ENCODE measurements at places on chromosomes 4 and X.

GRCh38 chr4:165379678-165380064, 863 bp downstream of the CPE start:
- peak; percentile 62 for DNase-seq

DNA sequence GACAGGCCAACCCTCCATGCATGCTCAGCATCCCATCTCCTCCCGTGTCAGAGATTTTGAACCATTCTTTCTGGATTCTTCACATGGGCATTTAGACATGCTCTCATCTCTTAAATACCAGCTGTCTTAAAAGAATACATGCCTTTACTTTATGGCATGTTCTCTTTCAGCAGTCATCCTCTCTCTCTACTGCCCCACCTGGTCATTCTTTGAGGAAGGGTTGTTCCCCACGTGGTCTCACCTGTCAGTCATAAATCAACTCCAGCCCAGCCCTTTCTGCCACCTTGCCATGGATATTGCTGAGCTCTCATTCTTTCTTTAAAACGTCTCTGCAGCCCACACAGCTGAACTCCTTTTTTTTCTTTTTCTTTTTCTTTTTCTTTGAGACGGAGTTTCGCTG, 111.3 kb downstream of the ARHGAP10 start:
- no peak for DNase-seq

- no peak for DNase-seq
Measured at GRCh38 chrX:150310417-150310816, 52.7 kb upstream of the MAMLD1 start.

GRCh38 chr4:154869301-154869700, 88.2 kb downstream of the RBM46 start:
- DNase-seq = no peak

GRCh38 chr4:33060674-33061542, 2340.7 kb downstream of the PCDH7 start:
- peak; percentile 76 for DNase-seq

DNA sequence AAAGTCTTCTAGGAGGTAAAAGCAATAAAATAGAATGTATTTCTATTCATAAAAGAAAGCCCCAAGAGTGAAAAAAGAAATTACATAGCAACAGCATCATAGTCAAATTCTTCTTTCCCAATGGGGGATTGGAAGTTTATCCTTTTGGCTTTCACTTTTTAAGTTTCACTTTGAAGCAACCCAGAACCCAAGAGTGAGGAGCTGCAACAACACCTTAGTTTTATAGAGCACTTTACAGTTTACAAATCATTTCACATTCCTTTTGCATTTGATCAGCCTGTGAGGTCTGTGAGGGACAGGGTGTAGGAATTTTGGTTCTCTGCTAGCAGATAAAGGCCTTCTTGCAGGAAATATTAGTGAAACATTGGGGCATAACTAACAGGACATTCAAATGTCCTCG, 112.0 kb upstream of the NDP start:
- no peak for DNase-seq

DNA sequence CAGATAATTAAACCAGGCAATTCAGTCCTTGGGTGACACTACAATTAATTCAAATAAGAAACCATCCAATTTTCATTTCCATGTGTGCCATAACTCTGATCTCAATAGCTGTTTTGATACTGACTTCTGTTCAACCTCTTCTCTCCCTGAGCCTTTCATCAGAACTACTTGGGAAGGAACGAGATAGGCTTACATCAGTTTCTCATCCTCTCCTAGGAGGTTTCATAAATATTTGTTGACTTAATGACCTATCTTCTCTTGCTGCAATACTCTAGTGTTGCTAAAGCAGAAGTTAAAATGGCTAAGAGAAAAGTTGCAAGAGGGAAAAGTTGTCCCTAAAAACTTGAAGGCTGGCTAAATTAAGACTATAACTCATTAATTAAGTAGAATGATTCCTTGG, 41.8 kb downstream of the PRKG2 start:
- no peak for DNase-seq

DNA sequence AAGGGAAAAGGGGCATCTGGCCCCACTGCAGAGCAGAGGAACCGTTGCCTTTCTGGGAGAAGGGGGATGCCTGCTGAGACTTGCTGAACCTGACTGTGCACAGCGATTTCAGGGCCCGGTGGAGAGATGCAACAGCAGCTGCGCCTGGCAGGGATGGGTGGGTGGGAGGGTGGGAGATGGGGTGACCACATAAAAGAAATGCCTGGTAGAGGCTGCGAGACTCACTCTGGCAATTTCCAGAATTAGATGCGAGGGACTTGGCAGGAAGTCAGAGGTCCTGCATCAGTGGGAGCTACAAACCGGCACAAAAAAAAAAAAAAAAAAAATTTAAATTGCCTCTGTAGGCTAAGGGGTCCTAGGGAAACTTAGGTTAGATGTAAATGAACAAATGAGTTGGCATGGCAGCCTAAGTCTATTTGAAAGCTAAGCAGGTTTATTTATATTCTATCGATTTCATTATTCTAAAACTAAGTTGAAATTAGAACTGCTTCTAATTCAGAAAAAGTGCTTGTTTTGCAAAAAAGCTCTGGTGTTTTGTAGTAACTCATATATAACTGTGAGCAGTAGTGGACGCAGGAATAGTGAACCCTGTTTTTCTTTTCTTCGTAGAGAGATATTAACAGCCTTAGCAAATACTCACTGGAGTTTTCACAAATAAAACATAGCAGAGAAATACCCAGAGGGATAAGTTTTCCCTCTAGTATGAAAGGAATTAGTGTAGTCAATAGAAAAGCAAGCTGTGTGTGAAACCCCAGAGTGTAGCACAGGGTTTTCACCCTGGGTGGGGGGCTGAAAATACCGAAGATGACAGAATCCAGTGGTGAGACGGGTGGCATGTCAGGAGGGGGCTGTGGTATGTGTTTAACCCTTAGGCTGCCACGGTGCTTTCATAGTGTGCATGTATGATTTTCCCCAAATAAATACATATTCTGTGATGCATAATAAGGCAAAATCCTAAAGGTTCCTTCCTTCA, 130.1 kb downstream of the EGF start:
- peak; percentile 16 for DNase-seq

- no peak for DNase-seq
Measured at GRCh38 chr4:163063891-163064290, 102.8 kb downstream of the NAF1 start.

GRCh38 chr4:113148925-113149324, 99.5 kb downstream of the ANK2 start:
- no peak for DNase-seq

- DNase-seq = no peak
Measured at GRCh38 chrX:120377715-120378114, 15.8 kb downstream of the ATP1B4 start.

GRCh38 chrX:134875671-134876070, 115.1 kb upstream of the SMIM10 start:
- DNase-seq = no peak

DNA sequence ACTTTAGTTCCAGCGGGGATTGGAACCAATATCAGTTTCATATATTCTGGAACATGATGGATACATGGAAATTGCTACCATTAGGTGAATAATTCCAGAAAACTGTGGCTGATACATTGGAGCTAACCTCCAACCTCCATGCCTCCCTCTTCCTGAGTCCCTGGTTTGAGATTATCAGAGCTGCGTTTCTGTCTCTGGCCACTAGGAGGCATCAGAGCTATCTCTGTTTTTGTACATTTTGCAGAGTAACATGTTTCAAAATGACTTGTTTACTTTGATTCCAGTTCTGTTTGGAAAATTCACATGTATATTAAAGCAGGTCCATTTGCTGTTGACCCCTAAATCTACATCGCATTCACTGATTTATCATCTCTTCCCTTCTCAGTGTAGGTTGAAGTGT, 2.4 kb upstream of the RAB40AL start:
- peak; percentile 30 for DNase-seq

- DNase-seq = no peak
Measured at GRCh38 chr4:75058486-75058885, 125.6 kb downstream of the PARM1 start.

DNA sequence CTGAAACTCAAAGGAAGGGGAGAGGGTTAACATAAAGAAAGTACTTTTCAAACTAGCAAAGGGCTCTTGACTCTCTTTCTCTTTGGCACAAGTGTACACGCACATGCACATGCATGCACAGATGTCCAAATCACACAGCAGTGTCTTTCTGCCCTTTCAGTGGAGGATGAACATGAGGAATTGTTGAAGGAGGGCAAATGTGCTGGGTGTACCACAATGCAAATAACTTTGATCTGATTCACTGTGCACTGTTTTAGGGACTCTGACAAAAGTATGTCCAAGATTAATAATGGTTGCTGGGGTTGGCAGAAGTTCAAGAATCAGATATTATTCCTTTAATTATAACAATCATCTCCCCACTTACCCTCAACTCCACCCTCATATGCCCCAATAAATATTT, 93.8 kb downstream of the GPC4 start:
- no peak for DNase-seq

DNA sequence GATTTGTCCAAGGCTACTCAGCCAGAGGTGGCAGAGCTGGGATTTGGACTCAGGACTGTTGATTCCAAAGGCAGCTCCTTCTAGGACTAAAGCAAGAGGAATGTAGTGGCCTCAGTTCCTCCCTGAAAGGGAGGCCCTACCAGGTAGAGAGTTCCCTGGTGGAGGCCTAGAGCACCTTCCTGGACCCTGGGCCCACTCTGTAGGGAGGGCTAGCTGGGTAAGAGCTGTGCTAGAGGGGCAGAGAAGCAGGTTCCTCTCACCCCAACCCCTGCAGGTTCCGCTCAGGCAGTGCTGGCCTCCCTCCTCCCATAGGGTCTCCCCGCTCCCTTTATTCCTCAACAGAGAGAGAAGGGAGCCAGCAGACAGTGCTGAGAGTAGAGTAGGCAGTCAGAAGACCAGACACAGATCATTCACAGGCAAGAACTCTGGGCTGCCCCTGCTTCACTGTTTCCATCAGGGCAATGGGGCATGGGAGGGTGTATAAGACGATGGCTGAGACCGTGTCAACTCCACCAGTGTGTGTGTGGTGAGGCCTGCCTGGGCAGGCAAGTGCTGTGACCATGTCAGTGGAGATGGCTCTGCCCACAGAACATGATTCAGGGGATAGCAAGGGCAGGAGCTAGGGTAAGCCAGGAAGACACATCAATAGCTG, 12.4 kb upstream of the PJA1 start:
- DNase-seq = no peak

DNA sequence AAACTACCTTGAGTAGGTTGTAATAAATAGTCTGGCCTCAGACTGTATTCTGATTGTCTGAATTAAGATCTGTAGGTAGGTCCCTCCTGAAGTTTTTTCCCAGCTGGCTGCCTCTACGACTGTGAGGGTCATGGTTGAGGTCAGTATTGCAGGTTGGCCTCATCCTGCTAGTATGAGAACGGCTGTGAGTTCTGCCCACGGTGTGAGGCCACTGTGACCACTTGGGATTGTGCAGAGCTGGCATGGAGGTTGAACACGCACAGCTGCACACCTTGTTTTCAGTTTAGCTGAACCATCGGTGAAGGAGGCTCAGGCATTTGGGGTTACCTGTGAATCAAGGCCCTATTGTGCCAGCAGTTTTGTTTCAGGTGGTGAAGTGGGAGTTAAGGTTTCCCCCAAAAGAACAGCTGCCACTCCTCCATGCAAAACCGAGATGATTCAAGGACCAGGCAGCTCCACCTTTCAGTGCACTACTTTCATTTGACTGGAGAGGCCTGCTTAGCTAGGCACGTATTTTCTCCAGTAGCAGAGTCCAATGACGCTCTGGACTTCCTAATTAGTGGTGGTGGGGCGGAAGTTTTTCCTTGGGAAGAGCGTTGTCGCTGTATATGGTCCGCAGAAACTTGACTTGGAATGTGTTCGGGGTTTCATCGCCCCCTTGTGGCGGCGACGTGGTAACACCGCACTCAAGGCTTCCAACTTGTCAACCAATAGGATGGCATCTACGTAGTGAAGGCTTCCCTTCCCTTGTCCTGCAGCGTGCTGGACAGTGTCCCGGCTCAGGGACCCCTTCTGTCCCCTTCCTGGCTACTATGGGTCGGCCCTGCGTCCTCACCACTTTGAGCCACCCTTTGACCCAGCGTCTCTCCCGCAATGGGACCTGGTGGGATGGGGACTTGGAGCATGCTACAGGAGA, 13.8 kb downstream of the CMC4 start:
- DNase-seq = peak; percentile 54

DNA sequence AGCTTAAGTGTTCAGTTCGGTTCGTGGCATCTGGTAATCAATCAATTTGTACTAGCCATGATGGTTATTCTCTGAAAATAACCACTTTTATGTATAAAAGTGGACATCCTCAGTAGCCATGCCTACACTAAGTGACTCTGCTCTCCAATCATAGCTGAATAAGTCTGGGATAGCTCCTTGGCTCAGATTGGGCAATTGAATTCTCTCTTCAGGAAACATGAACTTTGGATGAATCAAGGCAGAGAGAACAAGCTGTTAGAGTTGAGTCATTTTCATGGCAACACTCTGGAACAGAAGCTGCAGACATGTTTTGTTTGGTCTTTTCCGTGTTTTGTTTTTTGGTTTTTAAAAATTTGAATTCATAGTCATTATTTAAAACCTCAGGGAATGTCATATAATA, 66.8 kb upstream of the TMEM164 start:
- DNase-seq = no peak

DNA sequence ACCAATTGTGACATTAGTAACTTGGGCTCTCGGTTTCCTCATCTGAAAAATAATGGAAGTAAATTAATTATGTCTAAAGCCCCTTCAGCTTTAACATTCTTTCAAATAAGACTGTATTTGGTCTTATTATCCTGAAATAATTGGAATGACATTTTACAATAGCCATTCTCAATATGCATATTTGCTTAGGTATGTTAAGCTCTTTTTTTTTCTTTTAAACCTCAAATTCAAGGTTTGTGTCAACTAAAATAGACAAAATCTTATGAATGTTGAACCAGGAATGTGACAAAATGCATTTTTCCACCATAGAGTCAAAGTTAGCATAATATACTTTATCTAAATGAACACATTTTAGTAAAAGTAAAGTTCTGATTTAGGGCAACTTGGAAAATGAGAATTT, 34.4 kb upstream of the TET2 start:
- DNase-seq = no peak

- DNase-seq = no peak
Measured at GRCh38 chrX:45669715-45670340, 469.2 kb upstream of the DIPK2B start.

- DNase-seq = no peak
Measured at GRCh38 chrX:69185141-69185540, 19.9 kb upstream of the PJA1 start.

DNA sequence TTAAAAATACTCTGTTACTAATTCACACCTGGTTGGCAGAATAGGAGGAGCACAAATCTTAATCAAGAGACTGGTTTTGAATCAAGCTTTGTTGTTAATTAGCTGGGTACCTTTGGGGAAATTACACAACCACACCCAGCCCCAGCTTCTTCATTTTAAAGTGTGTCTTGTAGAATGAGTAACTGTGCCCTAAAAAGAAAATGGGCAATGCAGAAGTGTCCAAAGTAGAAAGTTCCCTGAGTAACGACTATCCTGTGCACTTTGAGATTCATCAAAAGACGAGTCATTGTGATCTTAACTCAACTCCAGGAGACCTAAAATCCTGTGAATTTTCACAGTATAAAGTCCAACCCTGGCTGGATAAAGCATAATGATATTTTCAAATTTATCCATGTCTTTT, 792.3 kb upstream of the HS3ST1 start:
- no peak for DNase-seq

- DNase-seq = no peak
Measured at GRCh38 chr4:55348466-55348865, 2.4 kb downstream of the SRD5A3 start.
